ENCODE measurements at places on chromosomes 3 and 15. TPM values are rescaled to one million over a fixed set of nuclear protein-coding genes. Genes with fewer than 3 reads are reported as not detected.

Gene ARHGEF26
- total RNA-seq, result 0.16 TPM

Gene RBP2
- not detected for total RNA-seq

- no peaks in the 10 kb centered on the region for H3K36me3 ChIP-seq
- no peak for DNase-seq
- no peak overlapping the region for H3K27ac ChIP-seq
- no peaks in the 10 kb centered on the region for H3K4me1 ChIP-seq
- H3K27me3 ChIP-seq, result no peaks in the 10 kb centered on the region
- no peak overlapping the region for H3K4me3 ChIP-seq
These were observed 25.9 kb upstream of the VILL start for GRCh38 chr3:37964716-37965115.

GRCh38 chr3:106827515-106828213 lies 549.6 kb upstream of the CCDC54 start:
- no peaks in the 10 kb centered on the region for H3K36me3 ChIP-seq
- no peaks in the 10 kb centered on the region for H3K27me3 ChIP-seq
- H3K27ac ChIP-seq, result no peak overlapping the region
- H3K4me3 ChIP-seq, result no peak overlapping the region

- peaks cover 34% of the 10 kb centered on the region for H3K4me1 ChIP-seq
- no peaks in the 10 kb centered on the region for H3K27me3 ChIP-seq
- no peak for DNase-seq
- H3K27ac ChIP-seq, result peak overlapping the region; percentile 19
- H3K4me3 ChIP-seq, result no peak overlapping the region
These were observed 71.4 kb downstream of the KLF13 start for GRCh38 chr15:31397851-31398661.

Gene SCG5
- total RNA-seq, result 1.2 TPM

- no peak for DNase-seq
- no peak overlapping the region for H3K27ac ChIP-seq
- peaks cover 4% of the 10 kb centered on the region for H3K4me1 ChIP-seq
- H3K36me3 ChIP-seq, result peaks cover 2% of the 10 kb centered on the region
- no peaks in the 10 kb centered on the region for H3K27me3 ChIP-seq
These were observed 100.5 kb upstream of the SKOR1 start for GRCh38 chr15:67724691-67725375.

- no peaks in the 10 kb centered on the region for H3K36me3 ChIP-seq
- H3K4me3 ChIP-seq, result no peak overlapping the region
- H3K4me1 ChIP-seq, result no peaks in the 10 kb centered on the region
These were observed 1272.7 kb downstream of the NSUN3 start for GRCh38 chr3:95335517-95335916.

Gene TTLL13
- 0.46 TPM for total RNA-seq

DNA sequence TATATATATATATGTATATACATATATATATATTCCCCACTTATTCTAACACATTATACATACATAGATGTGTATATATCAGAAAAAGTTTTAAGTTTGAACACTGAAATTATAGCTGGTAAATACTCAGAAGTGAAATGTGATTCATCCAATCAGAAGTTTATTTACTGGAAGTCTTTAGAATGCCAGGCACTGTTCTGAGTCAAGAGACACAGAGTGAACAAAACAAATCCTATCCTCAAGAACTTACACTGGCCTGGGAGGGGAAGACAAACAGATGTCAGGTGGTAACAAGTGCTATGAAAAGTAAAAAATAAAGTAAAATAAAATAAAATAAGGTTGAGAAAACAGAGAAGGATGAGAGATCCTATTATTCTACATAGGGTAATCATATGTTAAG lies 13.4 kb downstream of the DHX36 start:
- no peak overlapping the region for H3K27ac ChIP-seq
- peaks cover 54% of the 10 kb centered on the region for H3K36me3 ChIP-seq
- peaks cover 23% of the 10 kb centered on the region for H3K4me1 ChIP-seq
- no peak overlapping the region for H3K4me3 ChIP-seq
- no peak for DNase-seq
